ENCODE measurements at places on chromosomes 5 and 9. TPM values are rescaled to one million over a fixed set of nuclear protein-coding genes. Genes with fewer than 3 reads are reported as not detected.

The PCDHGA4 gene
- total RNA-seq, result 0.14 TPM

The CD72 gene
- total RNA-seq, result 0.19 TPM

The PCDHB12 gene
- not detected for total RNA-seq

The S1PR3 gene
- total RNA-seq, result 63.9 TPM

The CYSRT1 gene
- total RNA-seq, result 4.1 TPM
